ENCODE measurements at places on chromosomes 5 and 9. TPM values are rescaled to one million over a fixed set of nuclear protein-coding genes. Genes with fewer than 3 reads are reported as not detected.

Gene FBP1
- 0.92 TPM for total RNA-seq

Gene NR5A1
- total RNA-seq: not detected

Gene CREBRF
- total RNA-seq: 20.2 TPM

Gene FKBP15
- total RNA-seq: 17.9 TPM

Gene ANKRD18A
- 3.0 TPM for total RNA-seq

Gene CDH10
- total RNA-seq: not detected

Gene SOHLH1
- not detected for total RNA-seq

Gene CA9
- total RNA-seq: 0.48 TPM

Gene IFNE
- not detected for total RNA-seq

Gene SLC22A4
- total RNA-seq: 2.2 TPM

Gene SLC6A3
- total RNA-seq: 0.19 TPM

Gene NKD2
- total RNA-seq: 3.6 TPM

Gene IL4
- not detected for total RNA-seq

Gene CAPSL
- not detected for total RNA-seq

Gene PCSK5
- 6.2 TPM for total RNA-seq

Gene ECSCR
- 20.1 TPM for total RNA-seq

Gene IL17B
- total RNA-seq: not detected

Gene ALAD
- total RNA-seq: 68.2 TPM

Gene SLC4A9
- total RNA-seq: 0.19 TPM

Gene CCNI2
- not detected for total RNA-seq

Gene RANBP3L
- total RNA-seq: 0.51 TPM

Measured in cardiac septum (tissue), 1 donor.